ENCODE measurements at places on chromosomes 6 and 20. TPM values are rescaled to one million over a fixed set of nuclear protein-coding genes. Genes with fewer than 3 reads are reported as not detected.

DNA sequence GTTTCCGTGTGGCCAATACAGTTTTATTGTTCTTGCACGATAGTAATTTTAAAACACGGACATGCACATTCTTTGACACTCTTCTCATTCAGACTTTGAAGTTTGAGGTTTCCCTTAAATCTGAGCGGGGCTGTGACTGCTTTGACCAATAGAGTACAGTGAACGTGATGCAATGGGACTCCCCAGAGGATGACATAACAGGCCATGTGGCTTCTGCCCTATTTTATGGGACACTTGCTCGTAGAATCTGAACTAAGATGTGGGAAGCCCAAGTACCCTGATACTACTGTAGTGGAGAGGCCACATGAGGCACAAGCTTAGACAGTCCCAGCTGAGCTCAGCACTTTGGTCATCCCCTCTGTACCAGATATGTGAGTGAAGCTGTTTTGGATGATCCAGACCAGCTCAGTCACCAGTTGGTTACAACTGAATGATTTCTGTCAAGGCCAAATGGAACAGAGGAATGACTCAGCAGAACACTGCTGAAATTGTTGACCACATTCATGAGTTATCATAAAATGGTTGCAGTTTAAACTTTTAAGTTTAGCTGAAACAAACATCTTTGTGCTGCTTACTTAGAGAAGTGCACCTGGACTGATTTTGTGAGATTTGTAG lies 279.4 kb downstream of the RFPL4B start:
- DNase-seq: no peak

- no peak for DNase-seq
These were observed 31.1 kb downstream of the MYB start for GRCh38 chr6:135212020-135212806.

Gene ENPP1
- 2.2 TPM for total RNA-seq

Gene GPLD1
- 1.0 TPM for total RNA-seq
